NCI-H1436 treated with DMSO at 0.1 percent for 48 hours (cell line): ENCODE measurements at places on chromosomes 13 and 19.

DNA sequence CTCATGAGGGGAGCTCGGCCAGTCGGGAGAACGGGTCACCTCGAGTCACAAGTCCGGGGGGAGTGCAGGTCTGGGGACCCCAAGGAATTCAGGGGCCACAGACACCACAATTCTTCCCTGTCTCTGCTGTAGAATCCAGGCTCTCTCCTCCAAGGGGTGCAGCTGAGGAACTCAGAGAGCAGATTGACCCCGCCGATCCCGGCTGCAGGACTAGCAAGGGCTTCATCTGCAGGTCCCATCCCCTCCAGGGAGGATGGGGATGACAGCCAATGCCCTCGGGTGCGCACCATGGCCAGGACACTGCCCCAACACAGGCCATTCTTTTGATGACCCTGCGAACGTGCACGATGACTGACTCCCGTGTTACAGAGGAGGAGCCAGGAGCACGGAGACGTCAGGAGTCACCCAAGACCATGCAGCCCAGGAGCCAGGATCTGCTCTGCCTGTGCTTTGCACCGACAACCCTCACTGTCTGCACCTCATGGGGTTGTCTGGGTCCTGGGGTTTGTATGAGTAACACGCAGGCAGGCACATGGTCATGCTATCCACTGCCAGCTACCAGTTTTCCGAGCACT, 48.5 kb upstream of the TUBGCP3 start:
- no peak for DNase-seq

GRCh38 chr13:25980255-25980654, 71.6 kb downstream of the SHISA2 start:
- no peak for DNase-seq

DNA sequence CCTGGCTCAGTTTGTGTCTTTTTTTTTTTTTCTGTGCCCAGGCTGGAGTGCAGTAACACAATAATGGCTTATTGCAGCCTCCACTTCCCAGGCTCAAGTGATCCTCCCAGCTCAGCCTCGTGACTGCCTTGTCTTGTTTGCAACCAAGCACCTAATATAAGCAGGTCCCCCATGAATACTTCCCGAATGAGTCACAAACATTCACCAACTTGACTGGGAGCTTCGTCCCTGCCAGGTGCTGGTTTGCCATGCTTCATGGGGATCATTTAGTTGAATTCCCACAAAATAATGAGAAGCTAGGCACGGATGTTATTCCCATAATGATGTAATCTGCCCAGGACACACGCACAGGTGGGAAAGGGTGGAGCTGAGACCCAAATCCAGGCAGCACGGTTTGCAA, 176.5 kb downstream of the CACNA1A start:
- DNase-seq, result no peak

GRCh38 chr19:2636141-2636896, 66.2 kb downstream of the GNG7 start:
- no peak for DNase-seq

GRCh38 chr19:23887642-23888041, 27.0 kb upstream of the ZNF726 start:
- no peak for DNase-seq

DNA sequence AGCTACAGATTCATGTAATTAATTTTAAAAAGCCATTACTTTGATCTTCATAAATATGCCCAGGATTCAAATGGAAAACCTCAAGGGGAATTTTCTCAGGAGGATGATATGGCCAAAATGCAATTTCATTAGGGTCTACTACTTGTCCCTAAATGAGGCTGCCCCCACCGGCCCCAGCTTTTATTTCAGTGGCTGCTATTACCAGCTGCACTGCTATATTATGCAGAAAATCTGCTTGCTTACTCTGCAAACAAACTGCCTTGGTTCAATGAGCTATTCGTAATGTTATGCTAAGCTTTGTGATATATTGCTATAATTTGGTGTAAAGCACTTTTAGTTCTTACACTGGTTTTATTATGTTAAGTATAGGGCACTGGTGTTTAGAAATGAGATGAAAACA, 137.3 kb upstream of the TMTC4 start:
- DNase-seq, result peak; percentile 15

- no peak for DNase-seq
These were observed 67.4 kb downstream of the STK24 start for GRCh38 chr13:98509271-98510155.

DNA sequence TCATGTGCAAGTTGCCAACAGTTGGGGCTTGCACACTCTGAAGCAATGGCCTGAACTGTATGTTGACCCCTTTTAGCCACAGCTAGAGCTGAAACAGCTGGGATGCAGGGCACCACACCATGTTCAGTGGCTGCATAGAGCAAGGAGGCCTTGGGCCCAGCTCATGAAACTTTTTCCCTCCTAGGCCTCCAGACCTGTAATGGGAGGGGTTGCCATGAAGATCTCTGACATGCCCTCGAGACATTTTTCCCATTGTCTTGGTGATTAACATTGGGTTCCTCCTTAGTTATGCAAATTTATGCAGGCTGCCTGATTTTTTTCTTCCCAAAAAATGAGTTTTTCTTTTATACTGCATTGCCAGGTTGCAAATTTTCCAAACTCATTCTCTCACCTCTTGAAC, 165.1 kb upstream of the PRR20A start:
- DNase-seq, result no peak

GRCh38 chr19:48910803-48911202, 10.7 kb downstream of the NUCB1 start:
- no peak for DNase-seq

- DNase-seq, result no peak
These were observed 69.1 kb downstream of the ATP7B start for GRCh38 chr13:51942189-51942588.

DNA sequence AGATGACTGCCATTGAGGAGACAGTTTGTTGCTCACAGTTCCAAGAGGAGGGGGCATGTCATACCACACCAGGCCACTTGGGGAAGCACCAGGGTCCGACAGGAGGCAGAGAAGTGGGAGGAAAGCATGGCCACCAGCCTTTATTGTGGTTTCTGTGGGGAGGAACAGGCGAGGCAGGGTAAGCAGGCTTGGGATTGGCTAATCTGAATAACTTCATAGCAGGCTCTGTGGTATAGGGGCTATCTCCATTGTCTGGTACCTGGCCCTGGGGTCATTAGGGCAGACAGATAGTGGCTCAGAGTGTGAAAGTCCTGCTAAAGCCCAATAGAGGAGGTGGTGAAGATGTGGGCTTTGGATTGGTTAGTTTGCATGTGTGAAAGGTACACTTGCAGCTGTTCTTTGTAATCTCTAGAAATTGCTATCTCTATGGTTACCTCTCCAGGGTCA, 35.5 kb downstream of the CBY2 start:
- DNase-seq, result no peak

GRCh38 chr19:13260883-13261653, 110.9 kb downstream of the IER2 start:
- DNase-seq, result no peak

DNA sequence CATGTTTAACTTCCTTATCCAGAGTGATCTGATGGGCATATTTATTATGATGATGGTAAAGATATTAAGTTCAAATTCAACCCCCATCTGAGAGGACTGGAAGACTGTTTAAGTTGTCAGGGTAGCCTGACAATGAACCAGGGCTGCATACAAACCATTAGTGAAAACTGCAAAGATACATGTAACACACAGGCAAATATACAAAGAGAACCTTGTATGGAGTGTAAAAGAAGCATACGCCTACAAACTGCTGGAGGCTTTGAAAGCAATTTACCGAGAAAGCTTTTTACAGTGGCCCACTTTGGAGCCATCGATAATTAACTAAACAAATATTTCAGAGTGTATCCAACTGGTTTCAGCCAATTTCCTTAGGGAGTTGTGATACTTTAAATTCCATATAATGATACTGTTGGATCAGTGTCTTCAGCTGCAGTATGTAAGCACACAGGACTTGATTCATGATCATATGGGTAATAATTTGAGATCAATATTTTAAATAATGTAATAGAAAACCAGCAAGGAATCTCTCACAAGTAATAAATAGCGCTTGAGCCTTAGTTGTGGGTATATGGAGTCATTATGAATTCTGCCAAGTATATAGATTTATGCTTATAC, 231.5 kb upstream of the SPRY2 start:
- DNase-seq, result peak; percentile 75

DNA sequence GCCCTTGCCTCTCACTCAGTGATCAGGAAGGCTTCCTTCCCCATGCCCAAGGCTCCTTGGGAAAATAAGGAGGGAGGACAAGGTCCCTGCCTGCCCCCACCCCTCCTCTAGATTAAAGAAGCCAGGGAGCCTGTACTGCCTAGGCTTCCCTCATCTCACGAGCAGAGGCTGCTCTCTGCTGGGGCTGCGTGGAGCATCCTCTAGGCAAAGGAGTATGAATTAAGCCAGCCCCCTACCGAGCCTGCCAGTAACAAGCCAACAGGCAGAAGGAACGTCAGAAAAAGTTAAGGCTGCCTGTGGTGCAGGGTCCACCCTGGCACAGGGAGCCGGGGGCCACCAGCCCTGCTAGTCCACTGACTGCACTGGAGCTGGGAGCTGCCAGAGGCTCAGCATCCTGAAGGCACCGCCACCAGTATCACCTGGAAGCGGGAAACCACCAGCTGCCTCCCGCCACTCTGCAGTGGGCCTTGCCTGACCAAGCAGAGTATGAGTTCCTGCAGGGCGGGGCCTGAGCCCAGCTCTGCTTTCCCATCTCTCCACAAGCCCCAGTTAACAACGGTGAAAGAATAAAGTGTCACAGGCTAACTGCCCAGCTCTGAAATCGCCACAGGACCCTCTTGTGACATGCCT, 6.8 kb downstream of the NAPA start:
- no peak for DNase-seq

DNA sequence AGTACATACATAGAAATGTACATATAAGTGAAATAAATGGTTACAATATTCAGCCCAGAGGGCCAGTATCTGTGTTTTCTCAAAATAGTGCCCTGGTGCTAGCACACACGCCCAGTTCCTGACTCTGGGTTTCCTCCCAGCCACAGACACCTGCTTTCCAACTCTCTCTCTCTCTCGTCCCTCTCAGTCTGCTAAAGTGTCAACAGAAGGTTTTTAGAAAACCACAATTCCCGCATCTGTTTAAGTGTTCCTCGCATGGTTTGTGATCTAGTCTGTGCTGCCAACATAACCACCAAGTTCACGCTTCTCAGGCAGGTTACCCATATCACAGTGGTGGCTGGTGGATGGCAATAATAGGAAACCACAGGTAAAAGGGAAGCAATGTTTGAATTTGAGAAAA, 17.8 kb upstream of the UPF3A start:
- DNase-seq, result no peak

GRCh38 chr13:29587645-29588044, 7.8 kb downstream of the SLC7A1 start:
- DNase-seq, result no peak

GRCh38 chr13:23583491-23583890, 13.3 kb downstream of the TNFRSF19 start:
- no peak for DNase-seq

DNA sequence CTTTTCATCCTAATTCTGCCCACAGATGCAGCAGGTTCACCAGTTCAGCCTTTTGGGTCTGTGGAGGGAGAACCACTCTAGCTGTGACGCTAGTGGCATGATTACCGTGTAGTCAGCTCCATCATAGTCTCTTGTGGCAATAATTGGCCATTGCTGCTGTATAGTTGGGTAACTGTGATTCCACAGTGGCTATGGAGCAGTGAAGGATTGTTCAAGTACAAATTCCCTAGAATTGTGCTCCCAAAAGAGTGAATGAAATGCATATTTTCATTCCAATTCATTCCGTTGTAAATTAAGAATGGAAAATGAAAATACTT, 856 bp downstream of the TEX26 start:
- DNase-seq, result no peak

DNA sequence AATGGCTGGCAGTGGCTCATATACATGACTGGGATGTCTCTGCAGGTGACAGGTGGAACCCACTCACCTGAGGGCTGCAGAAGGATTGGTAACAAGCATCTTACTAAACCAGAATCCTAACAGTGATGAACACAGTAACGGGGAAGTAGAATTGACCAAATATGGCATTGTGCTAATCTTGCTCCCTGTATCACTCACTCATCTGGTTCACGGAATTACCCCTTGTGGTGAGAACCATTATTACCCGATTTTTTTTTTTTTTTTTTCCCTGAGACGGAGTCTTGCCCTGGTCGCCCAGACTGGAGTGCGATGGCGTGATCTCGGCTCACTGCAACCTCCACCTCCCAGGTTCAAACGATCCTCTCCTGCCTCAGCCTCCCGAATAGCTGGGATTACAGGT, 69.5 kb downstream of the PTPRS start:
- DNase-seq, result no peak

- no peak for DNase-seq
These were observed 27.5 kb upstream of the KATNAL1 start for GRCh38 chr13:30334663-30335386.

- DNase-seq, result no peak
These were observed 7.0 kb upstream of the REXO1 start for GRCh38 chr19:1855040-1855827.

GRCh38 chr19:611481-611868, 21.8 kb downstream of the HCN2 start:
- DNase-seq, result no peak

DNA sequence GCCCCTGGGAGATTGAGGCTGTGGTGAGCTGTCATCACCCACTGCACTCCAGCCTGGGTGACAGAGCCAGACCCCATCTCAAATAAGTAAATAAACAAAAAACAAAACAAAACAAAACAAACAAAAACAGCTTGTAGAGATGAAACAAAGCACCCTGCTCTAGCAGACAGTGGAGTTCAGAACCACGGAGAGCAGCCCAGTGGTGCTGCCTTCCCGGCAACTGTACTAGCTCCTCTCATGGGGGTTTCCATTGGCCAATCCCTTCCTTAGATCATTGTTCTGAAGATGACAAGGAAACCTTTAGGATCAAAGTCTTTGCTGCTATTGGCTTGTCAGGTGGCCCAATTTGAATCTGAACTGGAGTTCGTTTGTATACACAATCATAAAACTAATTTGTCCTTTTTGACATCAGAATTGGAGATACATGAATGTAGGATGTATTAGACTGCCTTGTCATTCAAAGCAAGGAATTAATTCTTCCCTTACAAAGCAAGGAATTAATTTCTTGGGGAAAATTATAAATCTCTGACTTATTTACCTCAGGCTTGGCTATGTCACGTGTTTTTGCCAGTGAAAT, 19.7 kb upstream of the SYCN start:
- no peak for DNase-seq

DNA sequence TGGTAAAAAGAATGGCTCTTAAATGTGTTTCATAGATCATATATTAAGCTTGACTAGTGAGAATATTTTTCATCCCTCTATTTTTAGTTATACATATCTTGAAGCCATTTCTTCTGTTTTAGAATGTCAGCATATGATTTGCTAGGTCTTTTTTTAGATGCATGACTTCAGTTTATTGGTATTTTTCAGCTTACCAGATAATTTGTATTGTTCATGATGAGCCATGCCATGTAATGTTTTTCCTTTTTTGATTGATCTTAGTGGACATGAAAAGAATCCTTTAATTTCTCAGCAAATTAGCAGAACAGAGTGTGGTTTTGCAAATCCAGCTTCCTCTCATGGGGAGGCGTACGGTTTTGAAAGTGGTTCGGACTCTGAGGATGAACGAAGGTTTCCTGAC, 168.5 kb downstream of the LMO7 start:
- no peak for DNase-seq
